ENCODE measurements at places on chromosomes 12 and 14.
A peak's percentile ranks its signal among the peaks of the same experiment; 100 is the strongest.

- DNase-seq, result peak; percentile 16
Observed at GRCh38 chr12:121132601-121133481, at the start of gene P2RX7. Gene P2RX7, plus strand, starts transcription at chr12:121132876. Its CDS starts 95 bp downstream, at chr12:121132971.

DNA sequence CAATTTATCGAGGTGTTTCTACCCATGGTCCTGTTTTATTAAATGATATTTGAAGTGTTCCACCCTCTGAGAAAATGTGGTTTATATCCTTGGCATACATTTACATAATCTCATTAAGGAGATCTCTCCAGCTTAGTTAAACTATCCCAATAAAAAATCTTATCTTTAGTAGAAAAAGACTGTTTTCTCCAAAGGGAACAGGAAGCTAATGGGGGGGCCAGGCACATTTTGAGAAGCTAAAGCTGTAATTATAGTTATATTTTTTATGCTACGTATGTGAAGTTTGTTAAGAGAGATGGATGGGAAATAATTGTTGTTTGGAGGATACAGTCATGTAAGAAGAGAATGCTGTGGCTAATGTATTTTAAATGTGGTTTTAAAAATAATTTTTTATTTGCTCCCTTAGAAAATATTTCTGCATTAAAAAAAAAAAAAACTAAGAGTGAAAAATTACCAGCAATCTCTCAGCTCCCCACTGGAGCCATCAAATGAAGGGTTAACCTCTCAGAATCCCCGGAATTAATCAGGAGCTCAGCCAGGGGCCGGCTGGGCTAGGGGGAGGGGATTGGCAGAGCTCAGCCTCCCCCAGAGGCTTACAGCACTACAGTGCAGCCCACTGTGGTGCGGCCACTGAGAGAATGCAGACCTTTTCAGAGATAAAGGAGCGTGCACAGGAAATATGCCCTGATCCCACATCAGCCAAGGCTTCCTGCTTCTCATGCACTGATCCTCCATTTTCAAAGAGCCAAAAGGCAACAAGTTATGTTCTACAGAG is 185.8 kb downstream of the EGLN3 start:
- DNase-seq, result no peak

DNA sequence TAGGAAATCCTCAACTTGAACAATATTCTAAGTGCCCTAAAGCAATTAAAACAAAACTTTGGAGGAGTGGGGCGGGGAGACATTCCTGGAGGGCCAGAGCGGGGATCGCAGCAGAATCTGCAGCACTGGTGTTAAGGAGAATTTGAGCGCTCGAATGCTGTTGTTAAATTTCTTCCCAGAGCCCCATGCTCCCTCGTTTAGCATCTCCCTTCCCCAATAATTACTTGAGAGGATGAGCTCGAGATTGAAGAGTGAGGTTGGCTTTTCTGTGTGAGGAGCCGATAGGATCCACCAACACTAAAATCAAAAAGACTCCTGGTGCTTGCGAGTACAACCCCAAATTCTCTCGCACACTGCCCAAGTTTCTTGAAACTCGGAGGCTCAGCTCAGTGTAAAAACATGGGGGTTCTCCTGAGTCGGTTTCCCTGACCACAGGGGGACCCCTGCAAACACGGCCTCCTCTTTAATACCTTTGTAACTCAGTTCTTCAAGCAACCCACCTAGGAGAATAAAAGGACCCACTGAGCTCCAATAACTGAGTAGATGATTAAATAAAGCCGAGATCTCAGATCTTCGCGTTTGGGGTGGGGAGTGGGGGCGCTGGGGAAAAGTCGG is 10.2 kb upstream of the FOXG1 start:
- no peak for DNase-seq

- no peak for DNase-seq
Observed at GRCh38 chr14:67420102-67420739, 8.3 kb upstream of the PLEK2 start.

DNA sequence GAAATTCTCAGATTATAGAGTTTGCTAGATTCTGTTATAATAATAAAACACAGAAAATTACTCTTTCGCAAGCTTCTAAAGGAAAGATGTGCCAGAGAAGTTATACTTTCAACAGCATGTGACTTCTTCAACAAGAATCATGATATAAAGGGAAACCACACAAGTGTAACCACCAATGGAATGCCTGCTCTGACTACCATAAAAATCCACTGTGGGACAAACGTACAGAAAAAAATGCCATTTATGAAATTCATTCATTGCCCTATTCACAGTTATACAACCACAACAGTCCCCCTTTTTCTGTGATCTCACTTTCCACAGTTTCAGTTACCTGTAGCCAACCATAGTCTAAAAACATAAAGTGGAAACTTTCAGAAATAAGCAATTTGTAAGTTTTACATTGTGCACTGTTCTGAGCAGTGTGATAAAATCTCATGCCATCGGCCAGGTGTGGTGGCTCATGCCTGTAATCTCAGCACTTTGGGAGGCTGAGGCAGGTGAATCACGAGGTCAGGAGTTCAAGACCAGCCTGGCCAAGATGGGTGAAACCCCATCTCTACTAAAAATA is 3.2 kb downstream of the CATSPERB start:
- no peak for DNase-seq

DNA sequence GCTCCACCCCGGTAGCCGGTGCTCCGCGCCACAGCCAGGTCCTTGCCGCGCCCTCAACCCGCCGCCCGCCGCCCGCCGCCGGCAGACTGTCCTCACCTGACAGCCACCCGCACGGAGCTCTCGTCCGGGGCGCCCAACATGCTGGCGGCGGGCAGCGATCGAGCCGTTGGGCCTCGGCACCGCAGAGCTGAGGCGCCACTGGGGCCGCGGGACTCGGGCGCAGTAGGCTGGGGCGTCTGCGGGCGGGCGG is 164 bp downstream of the KIF21A start:
- no peak for DNase-seq

- no peak for DNase-seq
Observed at GRCh38 chr14:32021341-32021740, 55.8 kb upstream of the ARHGAP5 start.

DNA sequence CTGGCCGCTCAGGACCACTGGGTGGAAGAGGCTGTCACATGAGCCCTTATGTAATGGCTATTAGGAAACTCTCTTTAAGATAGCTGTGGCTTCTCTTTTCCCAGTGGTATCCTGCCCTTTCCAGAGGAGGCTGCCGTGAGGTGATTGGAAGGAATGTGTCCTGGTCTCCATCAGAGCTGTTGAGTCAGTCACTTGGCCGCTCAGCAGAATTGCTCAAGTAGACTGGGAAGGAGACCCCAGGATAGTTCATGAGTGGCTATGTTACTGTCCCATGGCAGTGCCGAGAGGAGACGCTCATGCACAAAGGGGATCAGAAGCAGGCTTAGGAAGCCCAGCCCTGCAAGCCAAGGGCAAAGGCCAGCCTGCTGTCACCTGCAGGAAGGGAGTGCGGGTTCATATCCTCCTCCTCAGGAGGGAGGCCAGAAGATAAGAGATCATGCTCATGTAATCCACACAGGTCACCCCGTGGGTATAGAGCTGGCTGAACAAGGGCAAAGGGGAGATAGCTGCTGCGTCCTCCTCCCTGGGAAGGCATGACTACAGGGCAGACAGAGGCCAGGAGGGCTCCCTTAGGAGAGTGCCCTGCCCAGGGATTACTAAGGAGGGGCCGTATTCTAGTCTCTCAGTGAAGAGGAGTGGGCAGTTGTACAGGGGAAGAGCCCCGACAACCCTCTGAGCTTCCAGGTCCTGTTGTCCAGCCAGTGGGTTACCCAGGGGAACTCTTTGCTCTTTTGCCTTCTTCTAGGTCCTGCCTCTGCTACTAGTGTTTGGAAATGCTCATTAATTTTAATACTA is 137.0 kb upstream of the MAX start:
- DNase-seq, result no peak

GRCh38 chr14:61588419-61588901 is 106.9 kb upstream of the HIF1A start:
- no peak for DNase-seq

- no peak for DNase-seq
Observed at GRCh38 chr12:110141389-110141788, 17.2 kb downstream of the IFT81 start.

DNA sequence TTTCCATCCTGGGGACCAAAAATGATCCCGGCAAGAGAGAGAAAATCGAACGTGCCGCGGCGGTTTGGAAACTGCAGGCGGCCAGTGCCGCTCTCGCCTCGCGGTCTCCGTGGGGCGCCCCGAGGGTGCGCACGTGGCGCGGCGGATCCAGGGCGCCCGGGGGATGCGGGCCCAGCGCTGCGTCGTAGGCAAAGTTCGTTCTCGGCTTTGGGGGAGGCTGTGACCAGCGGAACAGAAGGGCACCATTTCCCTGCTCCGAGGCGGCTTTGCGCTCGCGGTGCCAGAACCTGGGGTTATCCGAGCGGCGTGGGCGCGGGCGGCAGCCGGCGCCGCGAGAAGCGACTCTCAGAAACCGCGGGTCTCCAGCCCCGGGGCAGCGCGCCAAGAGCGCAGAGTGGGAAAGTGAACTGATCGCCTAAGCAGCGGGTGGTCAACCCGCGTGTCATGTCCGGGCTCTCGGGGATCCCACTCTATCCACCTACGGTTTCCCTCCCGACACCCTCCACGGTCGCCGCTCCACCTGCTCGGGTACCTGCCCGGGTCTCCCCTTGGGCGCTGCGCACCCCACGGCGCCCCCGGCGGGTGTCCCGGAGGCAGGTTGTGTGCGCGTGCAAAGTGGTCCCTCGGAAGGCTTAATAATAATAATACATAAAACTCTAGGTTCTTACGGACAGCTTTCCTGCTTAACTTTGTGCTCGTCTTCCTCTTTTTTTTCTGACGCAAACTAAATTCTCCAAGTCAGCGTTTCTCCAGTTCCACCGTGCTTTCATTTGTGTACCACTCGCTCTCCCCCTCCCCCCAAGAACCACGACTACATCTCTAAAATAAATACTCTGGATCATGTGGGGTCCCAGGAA is 1.2 kb downstream of the ESRRB start:
- no peak for DNase-seq

DNA sequence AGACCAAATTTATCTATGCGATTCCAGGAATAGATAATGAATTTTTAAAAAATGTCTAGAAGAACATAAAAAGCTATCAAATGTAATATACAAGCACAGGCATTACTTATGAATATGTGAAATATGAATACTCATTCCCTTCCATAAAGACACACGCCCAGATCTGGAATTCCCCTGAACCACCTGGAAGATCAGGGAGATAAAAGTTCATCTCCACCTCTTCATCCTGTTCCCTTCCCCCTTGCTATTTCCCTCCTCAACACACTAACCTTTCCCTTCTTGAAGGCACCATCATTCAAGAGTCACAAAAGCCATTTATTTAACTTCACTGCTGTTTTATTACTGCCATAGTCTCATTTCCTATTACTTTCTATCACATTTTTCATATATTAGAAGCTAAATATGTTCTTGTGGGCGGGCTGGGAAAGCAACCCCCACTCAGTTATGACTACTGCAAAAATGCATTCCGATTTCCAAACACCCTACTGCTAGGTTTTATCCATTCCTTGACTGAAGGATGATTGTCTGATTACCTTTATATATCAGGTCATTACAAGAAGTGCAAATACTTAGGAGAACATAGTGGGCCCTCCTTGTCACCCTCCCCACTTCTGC is 16.1 kb downstream of the FGD6 start:
- DNase-seq, result no peak

DNA sequence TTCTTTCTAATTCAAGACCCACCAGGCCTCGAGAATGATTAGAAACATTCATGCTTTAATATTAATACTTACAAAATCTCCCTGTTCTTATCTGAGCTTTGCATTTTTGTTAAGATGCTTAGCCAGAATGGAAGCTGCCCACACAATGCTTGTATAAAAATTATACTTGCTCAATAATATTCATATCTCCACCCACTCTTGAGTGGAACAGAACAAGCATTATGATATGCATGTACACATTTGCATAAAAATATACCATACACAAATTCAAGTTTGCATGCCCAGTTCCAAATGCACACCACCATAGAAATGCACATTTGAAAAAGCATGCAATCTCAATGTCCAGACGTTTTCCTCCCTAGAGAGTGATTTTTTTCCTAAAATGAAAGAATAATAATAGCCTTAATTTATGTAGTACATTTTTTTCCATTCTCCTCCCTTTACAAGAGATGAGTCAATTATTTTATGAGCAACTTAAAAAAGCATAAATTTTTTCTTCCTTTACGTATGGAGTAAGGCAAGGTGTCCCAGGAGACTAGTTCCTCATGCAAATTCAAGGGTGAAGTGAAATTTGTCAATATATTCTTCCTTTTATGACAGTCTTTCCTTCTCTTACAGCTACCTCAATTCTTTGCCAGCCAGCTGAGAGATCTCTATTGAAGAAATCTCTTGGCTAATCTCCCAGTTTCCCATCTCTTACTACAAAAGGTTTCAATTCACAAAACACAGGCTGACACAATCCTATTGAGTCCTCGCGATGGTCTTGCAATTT is 313.1 kb upstream of the GARIN6 start:
- DNase-seq, result no peak

GRCh38 chr14:67630186-67630585 is 10.5 kb downstream of the ARG2 start:
- no peak for DNase-seq

- DNase-seq, result no peak
Observed at GRCh38 chr12:68631227-68631626, 20.5 kb downstream of the RAP1B start.

DNA sequence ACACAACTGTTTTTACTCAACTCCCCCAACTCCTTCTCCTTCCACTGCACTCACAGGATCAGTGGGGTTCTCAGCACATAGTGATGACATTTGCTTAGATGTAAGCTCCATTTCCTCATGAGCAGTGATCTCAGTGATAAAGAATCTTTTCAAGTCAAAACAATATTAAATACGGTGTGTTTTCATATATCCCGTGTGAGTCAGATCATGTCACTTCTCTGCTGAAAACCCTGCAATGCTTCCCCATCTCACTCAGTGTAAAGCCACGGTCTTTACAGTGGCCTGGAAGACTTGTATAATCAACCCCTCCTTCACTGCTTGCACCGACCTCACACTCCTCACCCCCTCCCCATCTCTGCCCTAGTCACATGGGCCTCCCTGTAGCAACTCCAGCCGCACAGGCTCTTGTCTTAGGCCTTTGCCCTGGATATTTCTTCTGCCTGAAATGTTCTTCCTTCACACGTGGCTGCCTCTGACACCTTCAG is 149.7 kb upstream of the ARHGAP5 start:
- no peak for DNase-seq

- DNase-seq, result no peak
Observed at GRCh38 chr14:100591453-100592371, 4.5 kb upstream of the BEGAIN start.

DNA sequence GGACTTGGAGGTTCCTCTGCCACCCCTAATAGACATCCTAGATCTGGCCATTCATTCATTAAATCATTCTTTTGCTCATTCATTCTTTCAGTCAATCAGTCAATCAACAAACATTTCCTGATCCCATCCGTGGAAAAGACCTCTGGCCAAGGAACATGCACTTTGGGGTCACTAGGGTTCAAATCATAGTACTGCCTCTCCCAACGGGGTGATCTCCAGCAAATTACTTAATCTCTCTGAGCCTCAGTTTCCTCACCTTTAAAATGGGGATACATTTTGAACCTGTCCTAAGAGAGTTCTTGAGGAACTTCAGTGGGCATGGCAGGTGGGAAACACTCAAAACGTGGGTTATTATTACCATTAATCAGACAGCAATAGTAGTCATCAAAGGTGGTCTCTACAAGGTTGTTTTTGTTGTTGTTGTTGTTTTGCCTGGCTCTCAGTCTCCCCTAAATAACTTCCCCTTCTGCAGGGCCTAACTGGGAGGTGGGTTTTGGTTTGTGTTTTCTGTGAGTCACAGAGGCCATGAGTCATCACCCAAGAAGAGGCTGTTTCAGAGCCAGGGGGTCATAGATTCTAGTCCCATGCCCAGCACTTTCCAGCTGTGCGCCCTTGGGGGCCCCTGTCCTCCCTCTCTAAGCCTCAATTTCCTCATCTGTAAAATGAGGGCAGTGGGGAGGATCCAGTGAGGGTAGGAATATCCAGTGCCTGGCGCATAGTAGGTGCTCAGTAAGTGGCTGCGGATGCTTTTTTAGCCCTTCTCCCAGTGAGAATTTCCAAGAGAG is 16.9 kb upstream of the FAM222A start:
- DNase-seq, result no peak

Data from activated CD4-positive, CD25-positive, alpha-beta regulatory T cell (primary cell).